ENCODE measurements at places on chromosomes 7 and 10.

DNA sequence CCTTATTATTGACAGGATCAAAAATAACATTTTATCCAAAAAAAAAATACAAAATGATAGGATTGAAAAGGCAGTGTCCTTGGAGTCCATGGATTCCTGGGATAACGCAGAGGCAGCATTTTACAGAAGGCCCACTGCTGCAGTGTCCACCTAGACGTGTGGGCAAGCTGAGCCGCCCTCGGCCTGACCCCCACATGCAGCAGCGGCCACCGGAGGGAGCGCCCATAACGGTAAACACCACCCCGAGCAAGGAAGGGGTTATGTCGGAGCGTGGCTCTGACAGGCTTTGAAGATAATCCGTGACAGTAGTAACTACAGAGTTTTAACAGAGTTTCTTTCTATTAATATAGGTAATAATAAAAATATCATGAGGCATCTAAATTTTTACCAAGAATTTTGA is 45.3 kb upstream of the PITRM1 start:
- DNase-seq: no peak

GRCh38 chr7:47571331-47572093 is 10.4 kb downstream of the TNS3 start:
- peak; percentile 54 for DNase-seq

DNA sequence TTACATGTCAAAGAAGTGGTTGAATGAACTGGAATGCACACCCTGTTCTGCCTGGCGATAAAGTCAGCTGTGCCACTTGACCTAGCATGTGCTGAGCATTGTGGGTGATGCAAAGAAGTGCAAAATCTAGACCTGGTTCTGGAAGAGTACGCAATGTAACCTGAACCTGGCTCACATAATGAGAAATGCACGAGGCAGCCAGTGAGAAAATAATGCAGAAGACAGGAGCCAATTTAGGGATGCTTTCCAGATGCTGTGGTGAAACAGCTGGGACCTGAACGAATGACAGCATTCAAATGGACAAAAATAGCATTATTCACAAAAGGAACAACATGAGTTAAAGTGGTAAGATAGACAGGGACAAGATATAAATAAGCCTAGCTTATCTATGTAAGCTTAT is 402.6 kb downstream of the SORCS1 start:
- no peak for DNase-seq

GRCh38 chr10:55497893-55498499 is 697.0 kb upstream of the PCDH15 start:
- no peak for DNase-seq

- no peak for DNase-seq
These were observed 273.7 kb upstream of the KLF14 start for GRCh38 chr7:131007439-131008330.

- no peak for DNase-seq
These were observed 2.4 kb upstream of the COBL start for GRCh38 chr7:51318886-51319579.

- no peak for DNase-seq
These were observed 305.6 kb upstream of the PITRM1 start for GRCh38 chr10:3478153-3478552.

DNA sequence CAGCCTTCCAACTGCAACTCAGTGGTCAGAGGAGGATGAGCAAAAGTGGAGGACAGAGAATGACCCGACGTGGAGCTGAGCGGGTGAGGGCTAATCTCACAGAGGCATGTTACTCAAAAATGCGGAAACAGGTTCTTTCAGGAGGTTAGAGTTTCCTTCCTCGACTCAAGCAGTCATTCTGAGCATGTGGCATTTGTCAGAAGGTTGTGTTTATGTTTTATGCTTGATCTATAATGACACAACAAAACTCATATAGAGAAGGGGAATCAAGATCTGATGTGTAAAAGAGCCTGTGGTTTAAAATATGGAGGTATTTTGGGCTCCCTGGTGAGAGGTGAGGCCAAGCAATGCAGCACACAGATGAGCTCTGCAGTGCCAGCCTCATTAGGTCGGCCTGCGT is 311.4 kb downstream of the ADARB2 start:
- DNase-seq: no peak

DNA sequence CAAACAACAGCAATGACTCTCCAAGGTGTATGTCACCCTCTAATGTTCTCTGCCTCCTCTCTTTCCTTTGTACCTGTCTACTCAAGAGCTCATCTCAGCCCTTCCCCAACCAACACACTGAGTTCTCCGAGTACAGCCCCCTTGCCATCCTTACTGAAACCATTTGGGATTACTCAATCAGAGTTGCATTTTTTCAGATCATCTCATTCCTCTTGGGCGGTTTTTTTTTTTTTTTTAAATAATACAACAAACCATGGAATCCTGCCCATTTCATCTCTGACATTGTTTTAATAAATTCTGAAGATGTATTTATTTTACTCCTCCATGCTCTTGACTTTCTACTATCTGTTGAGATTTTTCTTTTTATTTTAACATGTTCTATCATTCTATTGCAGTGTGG is 4.2 kb upstream of the CREB3L2 start:
- no peak for DNase-seq

- no peak for DNase-seq
These were observed 1.6 kb downstream of the PSAP start for GRCh38 chr10:71849461-71849908.

DNA sequence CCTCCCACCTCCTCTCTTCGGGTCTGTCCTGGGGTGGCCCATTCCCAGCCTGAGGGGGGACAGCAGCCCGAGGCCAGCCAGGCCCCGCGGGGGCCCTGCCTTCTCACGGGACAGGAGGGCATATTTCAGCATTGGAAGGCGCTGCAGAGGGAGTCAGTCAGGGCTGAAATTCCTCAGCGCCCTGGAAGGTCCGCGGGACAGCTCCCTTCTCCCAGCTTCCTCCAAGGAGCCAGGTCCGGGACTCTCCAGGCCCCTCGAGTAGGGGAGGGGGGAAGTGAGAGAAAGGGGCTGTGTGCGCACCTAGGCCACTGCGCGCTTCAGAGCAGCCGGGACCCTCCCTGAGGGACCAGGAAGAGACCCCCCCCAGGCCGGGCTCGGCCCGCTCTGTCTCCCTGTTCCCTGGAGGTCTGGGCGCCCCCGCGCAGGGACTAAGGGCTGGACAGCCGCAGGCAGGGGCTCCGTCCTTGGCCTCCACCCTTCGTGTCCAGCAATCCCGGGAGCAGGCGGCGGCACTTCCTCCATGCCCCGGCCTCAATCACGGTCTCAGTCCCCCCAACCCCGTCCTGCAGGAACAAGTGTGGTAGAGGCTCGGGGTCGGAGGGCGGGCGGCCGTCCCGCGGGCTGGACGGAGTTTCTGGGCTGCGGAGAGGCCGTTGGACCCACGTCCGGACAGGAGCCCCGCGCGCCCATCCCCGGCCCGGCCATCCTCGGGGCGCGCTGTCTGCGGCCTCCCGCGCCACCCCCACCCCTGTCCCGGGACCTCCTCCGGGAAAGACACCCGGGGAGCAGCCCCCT is 6.0 kb upstream of the ELFN1 start:
- no peak for DNase-seq

DNA sequence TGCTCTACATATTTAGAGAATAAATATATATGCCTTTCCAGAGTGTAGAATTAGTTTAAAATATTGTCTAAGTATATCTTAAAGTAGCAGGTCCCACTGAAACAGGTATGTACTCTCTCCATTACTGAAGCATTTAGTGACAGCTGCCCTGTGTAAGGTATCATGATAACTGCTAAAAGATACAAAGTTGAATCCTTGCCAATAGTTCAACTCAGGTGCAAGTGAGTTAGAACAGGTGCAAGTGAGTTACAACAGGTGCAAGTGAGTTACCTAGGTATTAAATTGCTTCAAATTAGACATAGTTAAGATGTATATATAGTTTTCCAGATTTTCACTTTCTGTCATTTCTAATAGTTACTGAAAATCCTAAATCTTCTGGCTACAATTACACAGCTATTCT is 119.1 kb downstream of the CNOT4 start:
- peak; percentile 27 for DNase-seq

GRCh38 chr7:28919510-28919909 is 38.6 kb downstream of the TRIL start:
- DNase-seq: no peak

GRCh38 chr10:77377678-77378352 is 259.8 kb downstream of the KCNMA1 start:
- DNase-seq: no peak

DNA sequence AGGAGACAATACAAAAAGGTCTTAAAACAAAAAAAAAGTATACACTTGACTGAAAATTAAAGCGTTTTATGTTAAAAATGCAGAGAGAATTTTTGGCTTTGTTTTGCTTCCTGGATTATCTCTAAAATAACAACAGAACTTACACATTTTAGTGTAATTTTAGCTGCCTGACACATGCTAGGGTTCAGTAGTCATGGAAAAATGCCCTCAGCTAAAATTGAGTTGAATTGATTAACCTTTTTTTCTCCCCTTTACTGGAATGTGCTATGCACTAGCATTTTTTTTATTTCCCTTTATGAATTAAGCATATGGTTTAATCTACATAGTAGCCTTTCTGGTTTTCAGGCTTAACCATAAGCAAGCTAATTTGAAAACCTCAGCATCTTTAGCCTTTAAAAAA is 89.9 kb downstream of the ZNF277 start:
- no peak for DNase-seq

DNA sequence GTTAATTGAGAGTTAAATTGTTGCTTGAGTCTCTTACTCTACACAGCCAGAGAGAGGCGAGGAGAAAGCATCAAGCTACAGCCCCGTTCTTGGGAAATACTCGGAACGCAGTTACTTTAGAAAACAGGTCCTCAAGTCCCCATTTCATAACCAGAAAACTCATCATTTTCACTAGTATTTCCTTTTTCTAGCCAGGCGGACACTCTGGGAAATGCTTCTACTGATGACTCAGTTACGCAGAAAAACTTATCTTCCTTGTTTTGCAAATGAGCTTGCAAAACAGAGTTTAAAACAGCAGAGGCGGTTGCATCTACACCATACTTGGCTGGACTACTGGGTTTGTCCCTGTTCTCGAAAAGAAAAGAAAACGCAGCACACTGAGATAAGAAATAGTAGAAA is 111.4 kb upstream of the FGFR2 start:
- no peak for DNase-seq

DNA sequence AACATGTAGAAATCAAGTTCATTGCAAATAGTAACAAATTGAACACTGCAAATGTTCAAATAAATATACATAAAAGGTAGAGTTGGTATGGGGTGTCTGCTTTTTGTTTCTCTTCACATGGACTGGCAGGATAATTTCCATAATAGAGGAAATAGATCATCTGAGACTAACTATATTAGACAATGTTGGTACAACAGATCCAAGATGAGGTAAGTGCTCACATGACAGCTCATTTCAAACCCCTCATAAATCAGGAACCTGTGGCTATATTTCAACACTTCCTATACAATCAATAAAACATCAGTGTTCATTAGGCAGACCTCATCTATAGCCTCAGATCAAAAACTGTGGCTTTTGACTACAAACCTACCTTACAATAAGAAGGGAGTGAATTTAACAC is 469.1 kb downstream of the GRM8 start:
- no peak for DNase-seq

DNA sequence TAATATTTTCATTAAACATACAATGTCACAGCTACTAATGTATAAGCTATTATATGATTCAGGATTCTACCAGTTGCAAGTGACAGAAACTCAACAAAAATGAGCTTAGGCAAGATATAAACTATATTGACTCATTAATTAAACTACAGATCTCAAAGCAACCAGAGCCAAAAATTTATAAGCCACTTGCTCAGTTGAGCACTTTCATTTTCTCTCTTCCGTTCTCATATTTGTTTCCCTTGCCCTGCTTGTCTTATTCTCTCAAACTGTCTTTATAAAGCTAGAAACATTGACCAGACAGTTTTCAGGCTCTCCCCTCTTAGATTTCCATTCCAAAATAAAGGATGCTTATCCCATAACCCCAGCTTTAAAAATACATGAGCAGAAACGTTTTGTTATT is 60.2 kb upstream of the DGKB start:
- no peak for DNase-seq

DNA sequence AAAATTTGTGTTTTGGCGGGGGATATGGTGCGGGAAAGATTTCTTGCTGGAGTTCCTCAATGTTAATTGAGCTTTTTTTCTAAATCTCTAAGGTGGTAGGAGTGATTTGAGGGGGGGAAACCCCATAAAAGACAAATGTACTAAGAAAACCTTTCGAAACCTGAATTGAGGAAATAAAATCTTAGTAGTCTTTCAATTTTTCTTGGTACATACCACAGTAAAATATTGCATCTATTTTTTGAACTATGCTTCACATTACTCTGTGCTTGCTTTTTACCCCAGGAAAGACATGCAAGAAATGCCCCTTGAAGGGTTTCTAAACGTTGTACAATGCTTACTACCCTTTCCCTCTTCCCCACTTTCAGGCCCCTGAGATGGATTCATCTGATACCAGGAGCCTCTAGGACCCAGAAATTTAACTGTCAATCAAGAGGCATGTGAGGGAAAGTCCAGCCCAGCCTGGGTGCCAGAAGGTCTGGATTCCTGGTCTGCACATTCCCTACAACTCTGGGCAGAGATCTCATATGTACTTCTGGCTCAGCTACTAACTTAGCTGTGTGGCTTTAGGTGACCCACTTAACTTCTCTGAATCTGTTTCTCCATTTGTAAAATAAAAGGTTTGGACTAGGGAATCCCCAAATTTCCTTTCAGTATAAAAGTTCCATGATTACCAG is 5.8 kb upstream of the PDCD4 start:
- DNase-seq: no peak

DNA sequence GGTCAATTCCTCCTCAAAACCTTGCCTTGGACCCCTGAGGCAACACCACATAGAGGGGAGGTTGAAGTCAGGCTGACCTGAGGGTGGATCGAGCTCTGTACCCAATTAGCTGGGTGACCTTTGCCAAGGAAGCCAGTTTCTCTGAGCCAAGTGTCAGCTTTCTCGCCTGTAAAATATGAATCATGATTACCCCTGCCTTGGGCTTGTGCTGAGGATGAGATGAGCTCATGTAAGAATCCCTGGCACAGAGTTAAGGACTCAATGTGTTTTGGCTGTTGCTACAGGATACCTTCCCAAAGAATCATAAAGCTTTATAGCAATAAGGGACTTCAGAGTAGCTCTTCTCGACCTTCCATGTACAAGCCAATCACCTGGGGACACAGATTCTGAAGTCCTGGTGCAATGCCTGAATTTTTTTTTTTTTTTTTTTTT is 43.5 kb upstream of the CACUL1 start:
- DNase-seq: no peak

GRCh38 chr7:157711353-157711888 is 374.6 kb downstream of the DNAJB6 start:
- no peak for DNase-seq

DNA sequence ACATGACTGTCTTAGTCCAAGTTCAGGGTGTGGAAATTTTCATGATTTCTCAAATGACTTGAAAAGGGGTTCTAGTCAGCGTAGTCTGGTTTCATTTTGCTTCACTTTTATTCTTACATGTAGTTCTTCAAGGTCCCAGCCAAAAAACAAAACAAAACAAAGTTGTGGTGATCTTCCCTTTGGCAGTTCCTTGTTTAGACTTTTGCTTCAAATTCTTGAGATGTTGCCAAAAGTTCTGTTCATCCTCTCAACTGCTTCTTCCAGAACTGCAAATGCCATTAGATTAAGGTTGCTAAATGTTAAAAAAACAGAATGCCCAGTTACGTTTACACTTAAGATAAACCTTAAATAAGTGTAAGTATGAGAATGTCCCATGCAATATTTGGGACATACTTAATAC is 370.8 kb upstream of the LRRTM3 start:
- no peak for DNase-seq
